ENCODE measurements at places on chromosomes 12 and 14.

- DNase-seq, result no peak
These were observed 76.4 kb upstream of the RMST start for GRCh38 chr12:97386133-97386581.

GRCh38 chr12:57628280-57629191 lies 4.5 kb downstream of the B4GALNT1 start:
- DNase-seq, result no peak

GRCh38 chr12:14431975-14432374 lies 66.5 kb downstream of the ATF7IP start:
- no peak for DNase-seq

DNA sequence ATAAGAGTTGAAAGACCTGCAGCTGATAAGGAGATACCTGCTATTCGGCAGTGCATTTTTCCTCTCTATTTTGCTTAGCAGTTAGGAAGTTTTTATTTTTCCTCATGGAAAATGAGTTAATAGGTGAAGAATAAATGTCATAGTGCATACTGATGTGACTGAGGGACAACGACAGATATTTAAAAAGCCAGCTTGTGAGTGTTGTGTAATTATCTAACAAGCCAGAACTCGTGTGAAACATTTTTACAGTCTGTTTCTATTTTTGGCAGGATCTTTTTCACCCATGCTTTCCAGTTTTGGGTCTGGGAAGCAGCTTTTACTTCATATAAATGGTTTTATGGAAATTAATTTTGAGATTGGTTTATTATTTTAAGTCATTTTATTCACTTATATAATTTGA lies 2.9 kb downstream of the FBXO34 start:
- no peak for DNase-seq

DNA sequence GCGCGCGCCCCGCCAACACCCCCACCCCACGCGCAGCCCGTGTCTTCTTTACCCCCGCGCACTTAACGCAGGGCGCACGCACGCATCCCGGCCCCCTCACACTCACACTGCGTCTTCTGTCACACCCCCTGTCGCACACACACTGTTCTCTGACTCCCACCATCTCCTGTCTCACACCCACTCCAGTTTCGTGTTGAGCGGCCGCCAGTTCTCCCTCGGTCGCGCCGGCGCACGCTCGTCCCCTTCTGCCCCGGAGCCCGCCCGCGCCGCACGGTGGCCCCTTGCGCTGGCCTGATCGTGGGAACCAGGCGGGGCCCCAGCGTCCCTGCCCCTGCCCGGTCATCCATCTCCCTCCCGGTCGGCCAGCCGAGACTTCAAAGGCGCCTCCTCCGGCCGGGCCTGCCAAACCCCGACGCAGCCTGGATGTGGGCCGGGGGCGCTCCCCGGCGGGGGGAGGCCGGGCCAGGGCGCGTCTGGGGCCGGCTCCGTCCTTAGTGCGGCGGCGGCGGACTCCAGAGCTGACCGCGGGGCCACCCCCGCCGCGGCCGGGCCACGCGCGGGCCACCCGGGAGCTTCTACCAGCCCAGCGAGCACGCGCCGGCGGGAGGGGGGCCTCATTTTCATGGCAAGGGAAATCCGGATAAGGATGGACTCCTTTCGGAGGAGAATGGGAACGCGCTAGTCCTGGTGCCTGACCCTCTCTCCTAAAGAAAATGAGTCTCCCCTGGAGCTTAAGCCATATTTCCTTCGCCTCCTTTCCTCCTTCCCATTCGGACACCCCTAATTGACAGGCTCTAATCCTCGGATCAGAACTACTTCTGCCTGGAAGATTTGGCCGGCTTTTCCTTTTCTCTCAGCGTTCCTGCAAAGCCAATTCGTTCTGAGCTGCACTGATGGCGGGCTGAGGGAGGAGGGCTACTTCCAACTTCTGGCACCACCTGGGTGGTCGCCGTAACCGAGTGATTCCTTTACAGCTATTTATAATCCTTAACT lies 82.0 kb upstream of the HMGA2 start:
- no peak for DNase-seq

DNA sequence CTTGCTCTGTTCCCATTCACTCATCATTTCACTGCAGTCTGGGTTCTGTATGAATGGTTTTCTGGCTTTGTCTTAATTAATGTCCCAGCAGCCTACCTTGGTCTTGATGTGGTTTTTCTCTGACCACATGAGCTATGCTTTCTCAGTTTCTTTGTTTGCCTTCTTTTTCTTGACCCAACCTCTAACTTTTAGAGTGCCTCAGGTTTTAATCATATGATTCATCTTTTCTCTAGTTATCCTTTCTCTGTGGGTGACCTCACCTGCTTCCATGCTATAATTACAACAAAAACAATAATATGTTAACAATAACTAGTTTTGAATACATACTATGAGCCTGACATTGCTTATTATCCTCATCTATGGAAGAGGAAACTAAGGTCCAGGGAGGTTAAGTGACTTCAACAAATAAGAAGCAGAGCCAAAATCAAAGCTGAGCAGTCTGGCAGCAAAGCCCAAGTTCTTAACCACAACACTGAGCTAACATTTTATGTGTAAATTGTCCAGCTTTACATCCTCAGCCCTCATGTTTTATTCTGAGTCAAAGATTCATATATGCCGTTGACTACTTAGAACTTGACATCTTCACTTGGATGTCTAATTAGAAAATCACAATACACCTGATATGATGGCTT lies 4.7 kb upstream of the EPYC start:
- no peak for DNase-seq

DNA sequence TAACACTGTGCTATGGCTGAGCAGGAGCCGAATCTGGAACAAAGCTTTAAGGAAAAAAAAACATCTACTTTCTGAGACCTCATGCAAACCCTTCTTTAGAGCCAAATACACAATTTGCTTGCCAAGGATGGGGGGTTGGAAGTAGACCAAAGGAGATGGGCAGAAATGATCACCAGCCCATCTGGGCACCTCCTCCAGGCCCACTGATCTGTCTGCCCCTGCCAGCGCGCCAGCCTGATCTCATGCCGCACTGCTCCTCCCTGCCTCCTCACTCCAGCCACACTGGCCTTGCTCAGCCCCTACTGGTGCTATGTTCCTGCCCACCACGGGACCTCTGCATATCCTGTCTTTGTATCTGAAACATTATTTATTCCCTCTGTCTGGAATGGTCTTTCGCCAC lies 24.8 kb upstream of the RAB35 start:
- no peak for DNase-seq

- DNase-seq, result no peak
These were observed 137.5 kb downstream of the CCDC91 start for GRCh38 chr12:28327722-28328121.

GRCh38 chr12:116421785-116422538 lies 137.2 kb upstream of the MAP1LC3B2 start:
- DNase-seq, result no peak

DNA sequence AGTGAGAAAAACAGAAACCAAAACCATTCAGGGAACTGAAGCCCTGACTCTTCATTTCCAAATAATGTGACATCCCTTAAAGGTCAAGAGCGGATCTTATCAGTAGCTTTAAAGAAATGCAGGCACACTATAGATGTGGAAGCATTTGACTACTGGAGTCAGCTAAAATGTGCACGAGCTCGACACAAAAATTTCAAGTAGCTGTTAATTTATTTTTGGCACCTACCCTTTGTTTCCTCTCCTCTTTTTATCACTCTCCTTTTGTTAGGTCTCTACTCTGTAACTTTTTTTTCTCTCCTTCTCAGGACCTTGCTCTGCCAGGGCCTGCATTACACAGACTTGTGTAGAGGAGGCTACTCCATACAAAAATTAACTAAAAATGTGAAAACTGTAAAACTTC lies 58.3 kb downstream of the FGD6 start:
- no peak for DNase-seq

DNA sequence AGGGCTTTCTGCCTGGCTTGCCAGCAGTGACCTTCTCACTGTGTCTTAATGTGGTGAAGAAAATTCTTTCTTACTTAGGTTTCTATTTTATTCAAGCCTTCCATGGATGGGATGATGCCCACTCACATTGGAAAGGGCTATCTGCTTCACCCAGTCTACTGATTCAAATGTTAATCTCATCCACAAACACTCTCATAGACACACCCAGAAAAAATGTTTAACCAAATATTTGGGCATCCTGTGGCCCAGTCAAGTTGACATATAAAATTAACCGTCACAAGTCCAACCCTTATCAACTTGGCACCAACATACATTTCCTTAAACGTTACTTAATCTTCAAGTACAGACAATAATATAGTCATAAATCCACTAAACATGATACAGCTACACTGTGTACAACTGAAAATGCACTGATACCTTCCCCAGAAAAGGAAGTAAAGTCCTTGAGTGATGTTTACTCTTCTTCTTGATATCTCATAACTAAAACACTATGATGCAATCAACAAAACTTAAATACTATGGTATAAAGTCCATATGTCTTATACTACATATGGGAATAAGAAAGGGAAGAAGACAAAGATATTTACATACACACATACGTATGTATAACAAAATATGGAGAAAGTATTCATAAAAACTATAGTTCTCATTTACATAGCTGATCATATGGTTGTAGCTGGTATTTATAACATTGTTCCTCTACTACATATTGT lies 394.7 kb upstream of the NOVA1 start:
- no peak for DNase-seq

- no peak for DNase-seq
These were observed 138.5 kb upstream of the SYT1 start for GRCh38 chr12:78725951-78726580.

DNA sequence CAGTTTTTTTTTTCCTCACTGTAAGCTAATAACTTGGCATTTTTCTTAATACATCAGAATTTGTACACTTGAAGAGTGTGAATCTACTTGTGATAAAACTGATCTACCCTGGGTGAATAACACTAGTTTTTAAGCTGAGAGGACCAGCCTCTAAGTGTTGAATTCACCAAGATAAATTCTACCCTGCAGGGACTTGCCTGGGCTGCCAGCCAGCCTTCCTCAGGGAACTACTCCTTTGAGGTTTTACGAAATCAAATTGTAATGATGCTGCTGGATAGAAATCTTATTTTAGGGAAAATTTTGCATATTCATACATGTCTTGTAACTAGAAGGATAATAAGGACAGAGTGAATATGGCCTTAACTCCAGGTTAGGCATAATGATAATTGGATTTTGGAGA lies 1.9 kb downstream of the MED21 start:
- DNase-seq, result no peak

GRCh38 chr14:57383125-57383745 lies 7.2 kb upstream of the NAA30 start:
- DNase-seq, result no peak

DNA sequence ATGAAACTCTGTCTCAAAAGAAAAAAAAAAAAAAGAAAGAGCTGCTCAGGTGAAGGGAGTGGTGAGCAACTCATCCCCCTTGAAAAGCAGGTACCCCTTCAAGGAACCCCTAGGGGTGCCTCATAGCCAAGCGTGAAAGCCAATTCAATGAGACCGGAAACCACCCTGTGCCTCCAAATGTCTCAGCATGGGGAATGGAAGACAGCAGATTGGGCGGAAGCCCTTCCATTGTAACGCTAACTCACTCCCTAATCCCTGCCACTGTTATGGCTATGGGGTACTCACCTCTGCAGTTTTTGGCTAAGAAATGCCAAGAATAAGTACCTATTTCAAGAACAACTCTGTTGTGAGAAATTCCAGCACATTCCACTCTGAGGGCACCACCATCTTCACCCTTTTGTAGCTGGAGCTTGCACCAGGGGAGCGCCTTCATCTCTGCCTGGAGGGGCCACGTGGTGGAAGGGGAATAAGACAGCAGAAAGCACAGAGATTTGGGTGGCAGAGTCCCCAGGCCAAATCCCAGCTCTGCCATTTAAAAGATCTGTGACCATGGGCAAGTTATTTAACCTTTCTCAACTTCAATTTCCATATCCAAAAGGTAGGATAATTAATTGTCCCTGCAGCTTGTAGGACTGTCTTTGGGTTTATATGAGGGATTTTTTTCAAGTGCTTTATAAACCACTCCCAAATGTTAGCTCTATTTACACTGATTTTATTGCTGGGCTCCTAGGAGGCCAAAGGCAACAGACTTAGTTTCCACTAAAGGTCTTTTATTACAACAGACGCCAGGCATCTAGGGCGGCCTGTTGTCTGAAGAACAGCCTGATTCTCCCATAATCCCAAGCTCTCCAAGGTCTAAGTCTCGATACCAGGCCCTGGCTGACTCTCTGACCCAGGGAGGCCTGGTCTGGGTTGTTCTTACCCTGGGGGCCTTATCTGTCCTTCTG lies 63.9 kb downstream of the ITPK1 start:
- no peak for DNase-seq

DNA sequence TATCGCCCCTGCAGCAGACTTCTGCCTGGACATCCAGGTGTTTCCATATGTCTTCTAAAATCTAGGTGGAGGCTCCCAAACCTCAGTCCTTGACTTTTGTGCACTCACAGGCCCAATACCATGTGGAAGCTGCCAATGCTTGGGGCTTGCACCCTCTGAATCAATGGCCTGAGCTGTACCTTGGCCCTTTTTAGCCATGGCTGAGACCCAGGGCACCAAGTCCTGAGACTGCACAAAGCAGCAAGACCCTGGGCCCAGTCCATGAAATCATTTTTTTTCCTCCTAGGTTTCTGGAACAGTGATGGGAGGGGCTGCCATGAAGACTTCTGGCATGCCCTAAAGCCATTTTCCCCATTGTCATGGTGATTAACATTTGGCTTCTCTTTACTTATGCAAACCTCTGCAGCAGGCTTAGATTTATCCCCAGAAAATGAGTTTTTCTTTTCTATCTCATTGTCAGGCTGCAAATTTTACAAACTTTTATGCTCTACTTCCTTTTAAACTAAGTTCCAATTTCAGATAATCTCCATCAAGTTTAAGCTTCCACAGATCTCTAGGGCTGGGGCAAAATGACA lies 1445.8 kb upstream of the FLRT2 start:
- no peak for DNase-seq

DNA sequence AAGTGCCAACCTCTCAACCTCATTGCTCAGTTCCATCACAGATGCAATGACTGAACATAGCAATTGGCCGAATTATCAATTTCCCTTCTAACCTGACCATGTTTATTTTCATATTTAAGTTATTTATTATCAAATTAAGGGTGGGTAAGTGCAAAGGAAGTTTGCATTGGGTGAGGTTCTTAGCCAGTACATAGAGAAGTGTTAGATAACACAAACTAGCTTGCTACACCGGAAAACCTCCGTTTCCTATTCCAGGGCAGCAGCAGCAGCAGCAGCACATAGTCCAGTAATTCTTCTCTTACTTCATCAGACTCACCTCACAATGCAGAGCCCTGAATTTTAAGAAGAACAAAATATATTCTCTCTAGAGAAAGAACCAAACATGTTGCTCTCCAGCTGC lies 200.5 kb upstream of the OR4E1 start:
- DNase-seq, result no peak

GRCh38 chr14:73973497-73973896 lies 23.4 kb downstream of the COQ6 start:
- peak; percentile 33 for DNase-seq

- DNase-seq, result no peak
These were observed 5.3 kb upstream of the RPLP0 start for GRCh38 chr12:120206228-120206627.

All from NCI-H2107 (cell line).